SW 1271 (cell line): ENCODE measurements at places on chromosomes 5 and 9.

DNA sequence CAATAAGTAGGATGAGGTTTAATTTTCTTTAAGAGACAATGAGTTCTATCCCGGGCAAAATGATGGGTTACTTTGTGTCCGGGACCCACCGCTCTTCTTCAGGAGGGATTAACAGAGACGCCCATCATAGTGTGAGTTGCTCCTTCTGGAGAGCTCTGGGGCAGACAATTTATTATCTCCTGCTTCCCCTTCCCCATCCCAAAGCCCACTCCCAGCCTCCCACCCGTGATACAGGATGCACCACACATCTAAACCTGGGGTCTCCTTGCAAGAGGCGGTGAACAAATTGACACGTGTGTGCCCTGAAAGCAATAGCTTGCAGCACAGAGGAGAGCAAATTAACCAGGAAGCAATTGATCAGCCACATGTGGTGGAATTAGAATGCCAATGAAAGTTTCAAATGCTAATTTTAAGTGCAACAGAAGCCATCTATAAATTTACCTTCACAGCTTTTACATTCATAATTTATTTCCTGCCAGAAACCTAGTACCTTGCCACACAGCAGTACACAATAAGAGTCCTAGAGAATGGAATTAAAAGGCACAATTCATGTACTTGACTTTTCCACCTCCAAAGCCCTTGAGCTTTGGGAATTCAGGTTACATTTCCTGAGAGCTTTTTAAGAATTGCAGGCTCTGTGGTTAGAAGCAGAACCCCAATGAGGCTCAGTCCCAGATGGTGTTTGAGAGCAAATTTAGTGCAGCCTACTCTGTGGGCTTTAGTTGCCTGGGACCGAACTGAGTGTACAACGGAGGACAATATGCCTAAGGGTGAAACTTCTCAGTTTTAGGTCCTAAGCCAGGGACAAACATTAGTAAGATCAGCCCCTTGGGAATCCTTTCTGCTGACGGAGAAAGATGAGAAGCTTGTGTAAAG is 399.6 kb downstream of the MED10 start:
- DNase-seq: no peak

- DNase-seq: no peak
These were observed at the start of gene DOCK2 for GRCh38 chr5:169637085-169637548. DOCK2 (plus strand) TSS chr5:169637275; CDS start chr5:169637327, 52 bp downstream.

- DNase-seq: no peak
These were observed 10.8 kb downstream of the PDGFRB start for GRCh38 chr5:150144879-150145278.

- DNase-seq: no peak
These were observed 1944.2 kb upstream of the NUDT12 start for GRCh38 chr5:105506692-105507277.

GRCh38 chr9:89501311-89501898 is 3.5 kb upstream of the SEMA4D start:
- no peak for DNase-seq

- DNase-seq: peak; percentile 76
These were observed 19.5 kb downstream of the TTC33 start for GRCh38 chr5:40736103-40736875.

- DNase-seq: no peak
These were observed 44.5 kb upstream of the CXCL14 start for GRCh38 chr5:135623186-135623715.

DNA sequence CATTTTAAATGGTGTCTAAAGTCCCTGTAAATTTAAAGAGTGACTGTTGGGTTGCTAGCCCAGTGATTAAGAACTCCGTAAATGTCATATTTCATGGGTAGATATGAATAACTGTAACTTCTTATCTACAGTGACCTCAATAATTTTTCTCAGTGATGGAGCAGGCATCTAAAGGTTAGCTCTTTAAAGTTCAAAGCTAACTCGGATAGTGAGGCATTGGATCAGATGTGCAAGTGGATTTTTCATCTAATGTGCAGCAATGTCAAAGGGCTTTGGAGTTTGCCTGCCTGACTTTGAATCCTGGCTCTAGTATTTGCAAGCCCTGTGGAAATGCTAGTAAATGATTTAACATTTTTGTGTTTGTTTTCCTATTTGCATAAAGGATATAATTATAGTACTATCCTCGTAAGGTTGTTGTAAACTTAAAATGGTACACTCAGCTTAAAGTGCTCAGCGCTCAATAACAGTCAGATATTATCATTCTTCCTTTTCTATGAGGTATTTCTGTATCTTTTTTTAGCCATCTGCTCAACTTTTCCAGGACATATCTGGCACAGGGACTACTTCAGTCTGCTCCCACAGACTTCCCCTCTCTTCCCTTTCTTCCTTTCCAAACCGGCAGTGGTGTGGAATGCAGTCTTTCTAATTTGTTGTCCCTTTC is 163.7 kb upstream of the ELL2 start:
- DNase-seq: no peak

GRCh38 chr5:21419383-21419782 is 1431.4 kb upstream of the CDH18 start:
- DNase-seq: peak; percentile 2

- no peak for DNase-seq
These were observed 131.8 kb downstream of the ROR2 start for GRCh38 chr9:91818225-91818585.

- DNase-seq: no peak
These were observed 41.7 kb upstream of the CLK4 start for GRCh38 chr5:178668579-178668978.

DNA sequence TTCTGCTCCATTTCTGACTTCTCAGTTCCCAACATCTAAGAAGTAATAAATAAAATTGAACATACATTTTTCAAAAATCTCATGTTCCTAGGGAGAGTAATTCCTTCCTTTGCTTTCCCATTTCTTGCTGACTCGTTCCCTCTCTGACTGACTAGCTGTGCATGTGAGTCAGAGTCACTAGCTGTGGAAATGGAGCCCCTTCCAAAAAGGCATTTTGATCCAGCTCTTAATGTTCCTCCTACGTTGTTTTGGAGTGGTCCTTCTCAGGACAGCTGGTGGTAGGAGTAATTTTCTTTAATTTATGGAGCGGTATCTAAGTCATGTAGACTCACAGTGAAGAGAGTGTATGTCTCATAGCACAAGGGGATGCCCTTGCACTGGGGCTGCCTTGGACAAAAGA is 460.2 kb downstream of the GADD45G start:
- DNase-seq: no peak

GRCh38 chr5:134463991-134464760 is 52.5 kb upstream of the CDKN2AIPNL start:
- no peak for DNase-seq

- no peak for DNase-seq
These were observed 46.4 kb downstream of the C5orf15 start for GRCh38 chr5:133921979-133922378.

GRCh38 chr9:69513141-69513820 is 158.9 kb downstream of the APBA1 start:
- no peak for DNase-seq

- DNase-seq: no peak
These were observed 147.3 kb downstream of the TLE4 start for GRCh38 chr9:79719021-79719420.

- no peak for DNase-seq
These were observed 3.4 kb upstream of the F12 start for GRCh38 chr5:177412603-177413233.

- no peak for DNase-seq
These were observed 27.9 kb upstream of the GALNT10 start for GRCh38 chr5:154162539-154163151.

DNA sequence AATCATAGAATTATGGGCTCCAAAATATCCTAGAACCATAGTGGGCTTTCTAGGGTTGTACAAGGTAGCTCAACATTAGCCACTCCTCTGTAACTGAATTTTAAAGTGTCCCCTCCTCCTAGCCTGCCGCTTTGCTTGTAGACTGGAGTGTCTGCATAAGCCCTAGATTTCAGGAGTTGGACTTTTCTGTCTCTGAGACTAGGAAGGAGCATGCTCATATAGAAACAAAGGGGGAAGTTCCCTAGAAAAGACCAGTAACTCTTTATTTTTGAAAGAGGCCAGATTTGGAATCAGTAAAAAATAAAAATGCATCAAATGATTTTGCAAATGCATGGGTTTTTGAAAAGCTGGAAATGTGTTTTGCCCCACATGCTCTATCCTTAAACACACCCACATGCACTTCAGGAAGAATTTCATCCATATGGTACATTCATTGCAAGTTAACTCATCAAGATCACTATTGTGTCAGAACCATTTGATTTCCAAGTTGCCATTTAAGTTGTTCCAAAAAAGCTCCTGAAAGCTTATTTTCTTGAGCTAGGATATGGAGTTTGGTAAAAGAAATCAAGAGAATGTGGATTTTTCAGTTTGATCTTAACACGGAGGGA is 121.0 kb upstream of the NR3C1 start:
- no peak for DNase-seq

DNA sequence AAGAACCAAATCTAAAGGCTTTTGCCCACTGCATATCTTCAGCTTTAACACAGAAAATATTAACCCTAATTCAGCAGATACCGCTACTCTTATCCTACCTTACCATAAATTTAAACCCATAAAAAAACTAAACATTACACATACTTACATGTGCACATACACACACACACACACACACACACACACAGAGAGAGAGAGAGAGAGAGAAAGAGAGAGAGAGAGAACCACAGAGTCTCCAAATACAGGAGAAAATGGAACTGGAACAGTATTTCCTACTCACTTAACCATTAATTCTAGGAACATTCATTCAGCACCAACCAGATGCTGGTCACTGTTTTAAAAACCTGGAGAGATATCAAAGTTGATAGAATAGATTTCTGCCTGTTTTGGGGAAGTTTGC is 53.7 kb downstream of the EFNA5 start:
- DNase-seq: no peak

DNA sequence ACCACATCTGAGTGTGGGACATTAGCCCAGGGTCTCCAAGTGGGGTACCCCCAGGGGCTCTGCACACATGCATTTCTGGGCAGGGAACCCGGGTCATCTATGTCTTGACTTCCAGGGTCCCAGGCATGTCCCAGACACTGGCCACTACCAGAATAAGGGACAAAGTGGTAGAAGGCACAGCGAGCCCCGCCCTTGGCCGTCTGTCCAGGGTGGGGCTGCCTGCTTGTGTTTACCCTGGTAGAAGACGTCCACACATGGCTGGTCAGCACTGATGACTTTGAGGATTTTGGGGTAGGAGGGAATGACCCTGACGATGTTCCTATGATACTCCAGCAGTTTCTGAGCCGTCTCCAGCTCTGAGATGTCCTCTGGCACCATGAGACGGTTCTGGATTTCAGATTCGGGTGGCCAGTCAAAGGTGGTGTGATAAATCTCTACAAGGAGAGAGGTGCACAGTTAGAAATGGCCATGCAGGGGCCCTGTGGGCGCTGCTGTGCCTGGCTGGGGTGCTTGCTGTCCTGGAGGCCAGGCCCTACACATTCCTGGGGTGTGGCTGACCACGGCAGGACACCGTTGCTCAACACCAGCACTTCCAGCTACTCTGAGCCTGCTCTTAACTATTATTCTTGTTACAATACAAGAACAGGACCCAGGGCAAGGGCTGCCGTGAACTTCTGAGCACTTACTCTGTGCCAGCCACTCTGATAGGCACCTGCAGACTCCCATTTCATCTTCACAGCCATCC is 51.3 kb downstream of the AK8 start:
- DNase-seq: no peak

DNA sequence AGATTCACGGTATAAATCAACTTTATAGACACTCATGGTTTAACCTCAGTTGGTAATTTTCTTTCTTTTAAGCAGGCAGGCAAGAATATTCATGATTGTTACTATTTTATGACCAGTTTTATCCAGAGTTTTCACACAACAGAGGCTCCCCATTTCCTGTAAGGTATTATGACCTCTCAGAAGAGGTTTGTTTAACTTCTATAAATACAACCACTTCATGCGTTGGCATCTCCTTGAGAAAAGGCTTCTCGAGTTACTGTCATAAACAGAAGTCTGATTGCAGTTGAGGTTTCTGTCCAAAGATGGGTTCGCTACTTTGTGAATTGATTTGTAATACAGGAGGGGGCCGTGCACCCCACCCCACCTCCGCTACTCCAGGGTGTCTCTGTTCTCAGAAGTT is 55.3 kb downstream of the ENTREP1 start:
- no peak for DNase-seq

DNA sequence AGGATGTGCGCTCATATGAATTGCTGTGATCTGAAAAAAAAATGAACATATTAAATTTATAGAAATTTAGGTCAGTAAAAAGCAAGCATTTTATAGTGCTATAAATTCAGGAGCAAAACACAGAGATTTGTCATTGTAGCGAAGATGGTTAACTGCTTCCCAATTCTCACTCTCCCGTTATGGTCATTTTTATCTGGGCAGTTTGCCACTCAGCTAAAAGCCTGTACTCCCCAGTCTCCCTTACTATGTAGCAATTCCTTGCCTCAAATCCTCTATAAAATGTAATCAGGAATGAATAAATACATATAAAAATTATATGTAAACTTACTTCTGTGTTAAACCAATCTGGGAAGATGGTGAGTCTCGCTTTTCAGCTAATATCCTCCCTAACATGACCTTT is 471.5 kb downstream of the HINT1 start:
- no peak for DNase-seq

DNA sequence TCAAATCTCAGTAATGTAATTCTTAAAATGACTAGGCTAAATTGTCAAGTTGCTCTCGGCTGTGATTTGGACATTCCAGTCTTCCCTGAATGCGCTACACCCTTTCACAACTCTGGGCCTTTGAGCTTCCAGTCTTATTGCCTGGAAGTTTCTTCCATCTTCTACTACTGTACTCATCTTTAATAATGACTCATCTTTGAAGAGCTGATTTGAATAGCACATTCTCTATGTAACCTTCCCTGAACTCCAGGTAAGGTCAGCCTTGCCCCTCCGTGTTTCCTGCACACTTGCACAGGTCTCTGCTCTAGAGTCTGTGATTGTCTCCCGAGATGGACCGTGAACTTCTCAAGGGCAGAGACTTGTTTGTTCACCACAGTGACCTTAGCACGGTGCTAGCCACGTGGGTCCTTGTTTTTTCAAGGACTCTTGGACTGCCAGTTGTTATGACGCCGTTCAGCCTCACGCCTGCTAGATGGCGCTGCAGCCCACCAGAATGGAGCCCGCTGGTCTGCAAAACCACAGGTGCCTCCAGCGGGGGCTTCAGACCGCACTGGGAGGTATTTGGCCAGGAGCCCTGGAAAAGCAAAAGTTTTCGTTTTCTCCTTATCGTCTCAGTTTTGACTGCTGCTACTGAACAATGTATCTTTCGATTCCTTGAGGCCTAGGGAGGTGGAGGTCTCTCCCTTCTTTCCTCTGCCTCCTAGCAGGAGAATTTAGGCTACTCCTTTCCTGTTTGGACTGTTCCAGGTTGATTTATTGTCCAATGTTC is 44.4 kb downstream of the SEC61B start:
- no peak for DNase-seq

- no peak for DNase-seq
These were observed 16.7 kb downstream of the TNFSF8 start for GRCh38 chr9:114913656-114914055.
